Activated CD4-positive, alpha-beta T cell treated with anti-CD3 and anti-CD28 coated beads, Interleukin-2, amount 10 ng/mL, durations not matched to agents 24 days and 14 days (primary cell): ENCODE measurements at places on chromosomes 1 and 21.

DNA sequence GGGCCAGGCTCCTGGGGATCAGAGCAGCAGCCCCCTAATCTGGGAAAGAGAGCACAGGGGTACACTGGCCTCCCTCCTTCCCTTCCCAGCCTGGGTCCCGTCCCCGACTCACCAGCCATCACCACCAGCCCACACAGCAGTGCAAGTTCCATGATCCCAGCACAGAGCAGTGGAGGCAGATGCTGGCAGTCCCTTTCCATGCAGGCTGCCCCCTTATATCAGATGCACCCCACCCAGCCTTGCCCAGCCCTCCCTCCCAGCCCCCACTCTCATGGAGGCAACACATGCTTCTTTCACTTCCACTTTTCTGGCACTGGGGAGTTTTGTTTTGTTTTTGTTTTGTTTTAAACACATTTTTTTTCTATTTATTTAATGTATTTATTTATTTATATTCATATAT, at the start of gene PLA2G2D:
Gene PLA2G2D (minus strand): TSS at position 190 of the 400 bp plus-strand sequence. CDS start 38 bp downstream, at position 152.
- no peak within 1 kb of the TSS for H3K4me3 ChIP-seq
- DNase-seq: no peak
- no peak within 1 kb of the TSS for H3K27ac ChIP-seq
- H3K27me3 ChIP-seq: peaks cover 10% of the 10 kb centered on the region
- H3K4me1 ChIP-seq: no peaks in the 10 kb centered on the region
- no peaks in the 10 kb centered on the region for H3K36me3 ChIP-seq

DNA sequence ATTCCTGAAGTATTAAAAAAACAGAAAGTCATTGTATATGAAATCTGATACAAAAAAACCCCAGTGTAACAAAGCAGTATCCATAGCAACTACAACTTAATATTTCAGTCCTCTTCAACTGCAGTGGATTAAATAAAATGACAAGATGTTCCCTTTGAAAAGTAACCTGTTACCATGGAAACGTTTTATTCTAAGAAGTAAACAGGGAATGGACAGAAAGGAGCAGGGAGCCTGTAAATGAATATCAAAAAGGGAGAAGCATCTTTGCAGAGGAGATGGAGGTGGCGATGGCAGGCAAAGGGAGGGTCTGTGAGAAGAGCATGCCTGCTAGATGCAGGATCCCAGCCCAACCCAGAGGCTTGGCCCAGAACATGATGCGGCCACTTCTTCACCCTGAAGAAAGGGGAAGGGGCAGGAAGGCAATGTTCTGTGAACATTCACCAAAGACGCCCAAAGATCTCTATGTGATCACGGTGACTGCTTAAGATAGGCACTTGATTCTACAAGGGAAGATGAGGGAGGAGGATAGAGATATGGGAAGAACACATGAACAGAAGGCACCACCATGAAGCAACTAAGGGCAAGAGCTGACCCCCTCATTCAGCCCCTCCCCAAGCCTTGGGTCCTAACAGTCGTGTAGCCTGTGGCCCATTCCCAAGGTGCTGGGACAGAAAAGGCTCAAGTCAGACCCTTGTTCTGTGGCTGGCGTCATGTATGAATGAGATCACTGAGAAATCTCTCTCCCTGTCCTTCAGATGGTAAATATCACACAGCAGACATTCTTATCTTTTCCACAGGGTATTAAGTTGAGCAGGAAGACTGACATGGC, 200.0 kb downstream of the SLC45A1 start:
- H3K4me3 ChIP-seq: no peak overlapping the region
- H3K27me3 ChIP-seq: no peaks in the 10 kb centered on the region
- DNase-seq: peak; percentile 49
- H3K36me3 ChIP-seq: peaks cover 25% of the 10 kb centered on the region

DNA sequence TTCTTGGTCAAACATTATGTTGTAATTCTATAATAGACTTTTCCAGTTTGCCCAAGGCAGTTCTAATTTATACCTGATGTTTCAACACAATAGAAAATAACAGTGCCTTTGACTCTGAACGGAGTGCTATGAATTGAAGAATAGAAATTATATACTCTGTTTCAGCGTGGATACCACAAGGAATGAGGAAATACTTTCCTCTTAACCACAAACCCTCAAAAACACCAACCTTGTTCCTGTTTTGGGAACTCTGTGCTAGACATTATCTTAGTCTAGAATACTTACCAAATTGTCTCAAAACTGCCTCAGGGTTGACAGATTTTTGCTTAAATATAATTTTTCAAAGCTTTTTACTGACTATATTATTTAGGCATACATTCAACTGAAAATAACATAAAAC, 1629.3 kb downstream of the MRPL39 start:
- no peak overlapping the region for H3K4me3 ChIP-seq
- peaks cover 4% of the 10 kb centered on the region for H3K4me1 ChIP-seq
- peaks cover 15% of the 10 kb centered on the region for H3K27me3 ChIP-seq
- H3K27ac ChIP-seq: no peak overlapping the region
- DNase-seq: no peak

- no peak for DNase-seq
- H3K4me3 ChIP-seq: peak overlapping the region; percentile 26
- H3K36me3 ChIP-seq: no peaks in the 10 kb centered on the region
- H3K27ac ChIP-seq: no peak overlapping the region
These were observed 4.7 kb downstream of the ZNF648 start for GRCh38 chr1:182056601-182057366.

- H3K36me3 ChIP-seq: peaks cover 6% of the 10 kb centered on the region
- H3K27me3 ChIP-seq: no peaks in the 10 kb centered on the region
- DNase-seq: no peak
- H3K27ac ChIP-seq: peak overlapping the region; percentile 51
- peaks cover 34% of the 10 kb centered on the region for H3K4me1 ChIP-seq
These were observed 30.1 kb upstream of the ENO1 start for GRCh38 chr1:8908388-8909151.

- no peak overlapping the region for H3K27ac ChIP-seq
- H3K36me3 ChIP-seq: no peaks in the 10 kb centered on the region
- H3K4me1 ChIP-seq: peaks cover 14% of the 10 kb centered on the region
- H3K27me3 ChIP-seq: peaks cover 2% of the 10 kb centered on the region
These were observed 41.5 kb upstream of the CTBS start for GRCh38 chr1:84615790-84616189.

- H3K27me3 ChIP-seq: peaks cover 16% of the 10 kb centered on the region
- H3K36me3 ChIP-seq: no peaks in the 10 kb centered on the region
- no peaks in the 10 kb centered on the region for H3K4me1 ChIP-seq
These were observed 77.6 kb upstream of the VANGL1 start for GRCh38 chr1:115564201-115564600.

- peaks cover 23% of the 10 kb centered on the region for H3K27me3 ChIP-seq
- DNase-seq: no peak
- no peak overlapping the region for H3K4me3 ChIP-seq
- H3K4me1 ChIP-seq: peaks cover 9% of the 10 kb centered on the region
These were observed 7.5 kb downstream of the PEAR1 start for GRCh38 chr1:156900896-156901589.

- no peaks in the 10 kb centered on the region for H3K27me3 ChIP-seq
- peak overlapping the region; percentile 90 for H3K27ac ChIP-seq
- peak; percentile 98 for DNase-seq
- no peaks in the 10 kb centered on the region for H3K36me3 ChIP-seq
These were observed 12.4 kb upstream of the SLC19A1 start for GRCh38 chr21:45554477-45555175.

DNA sequence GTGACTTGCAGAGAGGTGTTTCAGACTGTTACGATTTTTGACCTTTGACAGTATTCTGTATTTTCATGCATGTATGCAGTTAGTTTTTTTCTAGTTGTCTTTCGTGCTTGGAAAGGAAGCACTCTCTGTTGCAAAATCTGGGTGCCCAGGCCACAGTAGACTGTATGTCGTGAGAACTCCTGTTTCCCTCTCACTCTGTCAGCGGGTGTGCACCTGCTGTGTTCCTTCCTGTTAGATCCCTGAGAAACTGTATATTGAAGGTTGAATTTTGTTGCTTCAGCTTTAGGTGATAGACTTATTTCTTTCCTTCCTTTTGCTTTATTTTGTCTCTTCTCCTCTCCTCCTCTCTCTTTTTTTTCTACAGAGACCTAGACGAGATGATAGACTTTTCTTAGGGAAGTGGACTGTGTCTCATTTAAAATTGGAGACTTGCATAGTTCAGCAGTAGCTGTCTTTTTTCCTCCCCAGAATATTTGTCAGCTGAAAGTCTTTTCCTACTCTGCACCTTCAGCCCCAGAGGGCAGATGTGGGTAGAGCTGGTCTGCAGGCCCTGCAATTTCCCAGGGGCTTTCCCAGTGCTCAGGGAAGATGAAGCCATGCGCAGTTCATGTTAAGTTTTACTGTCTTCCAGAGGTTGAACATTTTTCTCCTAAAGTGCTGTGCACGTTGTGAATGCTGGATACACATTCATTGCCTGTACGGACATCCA, 1.4 kb downstream of the TRAPPC10 start:
- H3K27me3 ChIP-seq: no peaks in the 10 kb centered on the region
- peaks cover 20% of the 10 kb centered on the region for H3K36me3 ChIP-seq
- peak overlapping the region; percentile 93 for H3K27ac ChIP-seq
- DNase-seq: peak; percentile 78

- peak; percentile 28 for DNase-seq
- no peak overlapping the region for H3K4me3 ChIP-seq
- peaks cover 3% of the 10 kb centered on the region for H3K4me1 ChIP-seq
- H3K36me3 ChIP-seq: peaks cover 7% of the 10 kb centered on the region
These were observed 36.1 kb upstream of the IVNS1ABP start for GRCh38 chr1:185353124-185353523.

GRCh38 chr1:88911161-88911560, 19.8 kb upstream of the GTF2B start:
- H3K27me3 ChIP-seq: peaks cover 6% of the 10 kb centered on the region
- peaks cover 13% of the 10 kb centered on the region for H3K36me3 ChIP-seq
- H3K27ac ChIP-seq: no peak overlapping the region
- H3K4me1 ChIP-seq: peaks cover 9% of the 10 kb centered on the region
- DNase-seq: no peak

- DNase-seq: no peak
- peaks cover 6% of the 10 kb centered on the region for H3K4me1 ChIP-seq
- H3K4me3 ChIP-seq: no peak overlapping the region
- no peaks in the 10 kb centered on the region for H3K27me3 ChIP-seq
These were observed 38.5 kb downstream of the MRPL37 start for GRCh38 chr1:54238353-54239034.

GRCh38 chr1:84701376-84701775, 11.1 kb upstream of the SSX2IP start:
- peaks cover 5% of the 10 kb centered on the region for H3K4me1 ChIP-seq
- DNase-seq: no peak
- no peak overlapping the region for H3K27ac ChIP-seq
- H3K4me3 ChIP-seq: no peak overlapping the region

DNA sequence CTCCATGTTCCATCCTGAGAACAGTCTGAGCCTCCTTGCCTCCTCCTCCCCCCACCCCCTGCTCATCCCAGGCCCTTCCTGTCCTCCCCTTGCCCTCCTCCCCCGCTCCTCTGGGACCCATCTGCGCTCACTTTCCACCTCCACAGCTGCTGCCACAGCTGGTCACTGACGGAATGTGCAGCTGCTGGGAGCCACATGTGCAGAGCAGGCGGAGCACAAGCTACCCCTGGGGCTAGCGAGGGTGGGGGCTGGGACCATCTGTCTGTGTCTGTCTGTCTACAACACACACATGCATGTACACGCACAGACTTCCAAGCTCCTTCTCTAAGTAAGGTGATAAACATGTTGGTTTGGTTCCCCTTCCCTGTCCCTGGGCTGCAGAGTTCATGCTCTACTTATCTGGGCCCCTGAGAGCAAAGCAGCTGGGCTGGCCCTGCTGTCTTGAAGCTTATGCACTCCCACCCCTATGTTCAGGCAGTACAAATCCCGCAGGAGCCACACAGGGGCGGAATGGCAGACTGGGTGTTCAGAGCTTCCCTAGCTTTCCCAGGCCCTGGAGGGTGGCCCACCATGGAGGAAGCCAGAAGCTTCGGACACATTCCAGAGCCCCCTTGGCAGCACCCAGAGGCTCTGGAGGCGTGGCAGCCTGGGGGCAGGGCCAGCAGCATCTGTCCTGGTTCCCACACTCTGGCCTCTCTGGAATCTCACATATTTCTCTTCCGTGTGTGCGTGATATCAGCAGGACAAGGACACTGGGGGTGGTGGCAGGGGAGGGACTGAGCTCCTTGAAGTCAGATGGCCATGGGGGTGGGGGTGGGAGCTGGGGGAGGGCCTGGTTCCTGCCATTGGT, 7.0 kb upstream of the HEYL start:
- no peak overlapping the region for H3K4me3 ChIP-seq
- no peak for DNase-seq
- no peaks in the 10 kb centered on the region for H3K36me3 ChIP-seq
- H3K27me3 ChIP-seq: peaks cover 9% of the 10 kb centered on the region

DNA sequence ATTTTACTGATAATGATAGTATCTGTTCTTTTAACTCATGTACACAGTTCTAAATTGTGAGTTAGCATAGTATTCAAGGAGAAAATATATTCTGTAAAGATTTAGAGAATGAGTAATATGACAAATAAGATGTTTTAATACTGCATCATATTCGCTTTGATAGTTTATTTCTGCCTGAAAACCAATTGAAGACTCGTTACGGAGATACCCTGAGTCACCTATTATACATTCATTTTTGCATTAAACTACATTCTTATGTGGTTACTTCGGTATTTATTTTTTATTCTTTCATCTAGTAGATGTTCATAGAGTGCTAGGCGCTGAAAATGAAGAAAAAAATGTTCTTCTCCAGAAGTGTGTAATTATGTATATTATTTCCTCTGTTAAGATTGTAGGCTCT, 5.3 kb downstream of the UHMK1 start:
- no peak for DNase-seq
- no peaks in the 10 kb centered on the region for H3K27me3 ChIP-seq
- no peak overlapping the region for H3K27ac ChIP-seq

DNA sequence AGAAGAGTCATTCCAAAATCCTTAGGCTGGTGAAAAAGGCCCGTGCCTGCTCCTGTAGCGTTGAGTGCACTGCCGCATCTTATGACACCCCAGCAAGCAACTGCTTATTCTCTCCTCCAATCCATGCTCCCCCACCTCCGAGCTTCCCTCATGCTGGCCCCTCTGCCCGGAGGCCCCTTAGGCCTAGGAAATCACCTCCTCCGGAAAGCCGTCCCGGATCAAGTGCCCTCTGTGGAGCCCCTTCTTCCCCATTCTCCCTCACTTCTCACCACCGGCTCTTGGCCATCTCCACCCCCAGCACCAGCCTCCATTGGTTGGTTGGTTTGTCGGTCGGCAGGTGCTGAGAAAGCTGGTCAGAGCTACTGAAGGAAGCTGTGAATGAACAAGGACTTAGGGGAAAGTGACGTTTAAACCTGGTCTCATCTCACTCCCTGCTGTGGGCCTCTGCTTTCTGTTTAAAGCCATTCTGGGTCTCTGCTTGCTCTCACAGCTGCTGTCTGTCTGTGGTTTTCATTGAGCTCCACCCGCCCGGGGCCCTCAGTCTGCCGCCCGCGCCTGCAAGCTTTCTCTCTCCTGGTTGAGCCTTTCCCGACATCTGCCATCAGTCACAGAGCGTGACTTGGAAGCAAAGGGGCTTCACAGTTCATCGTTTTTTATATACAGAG, 122.2 kb downstream of the KCNN3 start:
- H3K36me3 ChIP-seq: no peaks in the 10 kb centered on the region
- H3K4me3 ChIP-seq: peak overlapping the region; percentile 90
- peaks cover 87% of the 10 kb centered on the region for H3K4me1 ChIP-seq
- DNase-seq: peak; percentile 91

DNA sequence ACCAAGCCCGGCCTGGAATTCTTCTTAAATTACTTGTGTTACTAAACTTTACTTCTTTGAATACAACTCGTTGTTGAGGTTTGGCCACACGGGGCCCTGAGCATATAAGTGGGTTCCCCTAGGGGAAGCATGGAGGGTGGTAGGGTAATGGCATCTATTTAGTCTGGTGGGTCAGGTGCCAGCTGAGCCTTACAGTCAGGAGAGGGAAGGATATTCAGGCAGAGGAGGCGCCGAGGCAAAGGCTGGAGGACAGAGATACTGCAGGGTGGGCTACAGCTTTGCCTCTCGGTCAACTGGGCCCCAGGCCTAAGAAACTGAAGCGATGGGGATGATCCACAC, 424 bp upstream of the NECAP2 start:
- H3K4me1 ChIP-seq: peaks cover 24% of the 10 kb centered on the region
- peaks cover 26% of the 10 kb centered on the region for H3K36me3 ChIP-seq
- no peak for DNase-seq
- H3K27ac ChIP-seq: peak overlapping the region; percentile 92
